Gastrocnemius medialis (tissue), 4 donors: ENCODE measurements at places on chromosomes 5 and 9. TPM values are rescaled to one million over a fixed set of nuclear protein-coding genes. Genes with fewer than 3 reads are reported as not detected.
A peak's percentile ranks its signal among the peaks of the same experiment; 100 is the strongest.

ANKRD20A1 gene
- total RNA-seq: not detected

FAM81B gene
- total RNA-seq: not detected

C9 gene
- total RNA-seq: not detected

DNA sequence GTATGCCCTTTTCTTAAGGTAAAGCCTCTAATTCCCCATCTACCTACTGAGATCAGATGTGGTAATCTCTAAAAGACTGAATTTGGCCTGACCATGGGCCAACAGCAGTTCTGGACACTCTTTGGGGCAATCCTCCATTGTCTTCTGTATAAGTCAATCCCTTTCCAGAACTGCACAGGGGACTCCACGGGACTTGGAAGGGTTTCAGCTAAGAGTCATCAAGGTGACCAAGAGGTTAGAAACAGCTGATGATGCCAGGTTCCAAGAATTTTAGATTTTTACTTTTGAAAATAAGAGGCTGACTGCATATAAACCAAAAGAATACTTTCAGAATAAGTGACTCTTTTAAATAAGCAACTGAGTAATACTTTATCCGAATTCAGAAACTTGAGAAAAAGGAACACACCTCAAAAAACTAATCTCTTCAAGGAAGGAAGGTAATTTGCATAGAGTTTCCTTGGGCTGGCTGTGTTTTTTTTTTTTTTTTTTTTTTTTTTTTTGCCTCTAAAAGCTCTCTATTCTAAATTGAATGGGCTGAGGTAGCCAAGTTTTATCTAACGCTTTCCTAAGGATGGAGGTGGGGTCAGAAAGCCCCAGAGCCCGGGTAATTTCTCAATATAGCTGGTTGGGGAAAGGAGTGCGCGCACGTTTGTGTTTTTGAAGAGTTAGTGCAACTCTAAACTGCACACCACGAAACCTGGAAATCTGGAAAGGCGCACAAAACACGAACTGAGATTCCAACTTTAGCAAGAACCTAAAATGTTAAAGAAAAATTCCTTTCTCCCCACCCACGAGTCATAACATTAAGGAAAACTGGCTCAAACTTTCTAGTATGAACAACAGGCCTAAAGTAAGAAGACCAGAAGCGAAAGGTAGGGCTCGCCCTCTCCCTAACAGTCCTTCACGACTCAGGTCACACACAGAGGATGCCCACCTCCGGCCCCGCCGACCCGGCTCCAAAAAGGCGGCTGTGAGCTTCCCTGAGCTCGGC is 1.3 kb downstream of the VCP start:
- H3K4me1 ChIP-seq: peaks cover 38% of the 10 kb centered on the region
- peak overlapping the region; percentile 93 for H3K4me3 ChIP-seq
- DNase-seq: peak; percentile 58
- H3K27ac ChIP-seq: peak overlapping the region; percentile 97

ALDH1B1 gene
- total RNA-seq: 26.0 TPM

- no peaks in the 10 kb centered on the region for H3K27me3 ChIP-seq
- H3K27ac ChIP-seq: no peak overlapping the region
- H3K4me1 ChIP-seq: peaks cover 13% of the 10 kb centered on the region
- peaks cover 15% of the 10 kb centered on the region for H3K36me3 ChIP-seq
These were observed 164.4 kb downstream of the SMARCA2 start for GRCh38 chr9:2179567-2179966.

LTC4S gene
- 5.3 TPM for total RNA-seq

DNA sequence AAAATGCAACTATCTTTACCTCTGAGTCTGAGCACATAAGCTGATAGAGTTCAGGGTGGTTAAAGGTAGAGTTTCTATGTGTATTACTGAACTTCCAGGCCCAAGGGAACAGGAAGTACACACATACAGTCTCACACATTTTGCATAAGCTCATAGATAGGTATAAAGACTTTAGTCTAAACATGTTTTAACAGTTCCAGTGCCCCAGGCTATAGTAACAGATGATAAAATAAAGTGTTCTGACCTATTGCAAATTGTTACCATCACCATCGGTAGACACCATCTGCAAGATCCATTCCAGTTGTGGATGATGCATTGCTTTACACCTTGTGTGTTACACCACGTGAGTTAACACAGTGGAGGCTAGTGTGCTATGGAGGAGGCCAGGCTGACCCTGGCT is 95.8 kb downstream of the TMEM174 start:
- H3K36me3 ChIP-seq: no peaks in the 10 kb centered on the region
- no peak for DNase-seq
- no peak overlapping the region for H3K27ac ChIP-seq
- no peak overlapping the region for H3K4me3 ChIP-seq
- H3K27me3 ChIP-seq: peaks cover 11% of the 10 kb centered on the region

DNA sequence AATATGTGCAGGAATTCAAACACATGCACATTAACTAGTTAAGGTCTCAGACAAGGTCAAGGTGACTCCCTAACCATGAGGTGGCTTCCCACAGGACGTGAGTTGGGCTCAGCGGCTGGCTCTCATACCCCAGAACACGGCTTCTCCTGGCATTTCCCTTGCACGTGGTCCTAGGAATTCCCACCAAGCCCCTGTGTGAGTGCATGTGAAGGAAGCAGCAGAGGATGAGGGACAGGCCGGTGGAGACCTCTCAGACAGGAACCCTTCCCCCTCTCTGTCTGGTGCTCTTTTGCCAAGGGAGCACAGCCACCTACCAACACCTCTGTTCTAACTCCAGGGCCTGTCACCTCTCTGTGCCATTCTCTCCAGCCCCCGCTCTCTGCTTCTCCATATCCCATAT is 271.0 kb downstream of the FSTL4 start:
- DNase-seq: no peak
- no peaks in the 10 kb centered on the region for H3K36me3 ChIP-seq
- H3K27me3 ChIP-seq: no peaks in the 10 kb centered on the region
- no peak overlapping the region for H3K4me3 ChIP-seq

DNA sequence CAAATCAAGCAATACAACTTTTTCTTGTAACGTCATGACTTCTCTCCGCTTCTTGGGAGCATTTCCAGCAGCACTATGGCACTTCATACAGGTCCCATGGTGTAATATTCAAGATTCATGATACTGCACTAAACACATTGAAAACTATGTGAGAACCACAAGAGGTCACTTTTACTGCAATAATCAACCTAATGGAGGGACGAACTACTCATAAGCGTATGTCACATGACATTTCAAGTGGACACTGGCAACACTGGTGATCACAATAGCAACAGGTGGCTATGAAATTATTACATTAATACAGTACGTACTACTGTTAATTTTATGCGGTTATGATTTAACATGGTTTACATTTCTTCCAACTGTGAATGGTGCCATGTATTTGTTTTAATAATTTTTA is 78.6 kb upstream of the TBC1D9B start:
- H3K36me3 ChIP-seq: no peaks in the 10 kb centered on the region
- no peaks in the 10 kb centered on the region for H3K27me3 ChIP-seq
- no peak overlapping the region for H3K27ac ChIP-seq
- no peak overlapping the region for H3K4me3 ChIP-seq
- no peak for DNase-seq
- no peaks in the 10 kb centered on the region for H3K4me1 ChIP-seq

- no peak for DNase-seq
- H3K27me3 ChIP-seq: no peaks in the 10 kb centered on the region
- H3K4me3 ChIP-seq: no peak overlapping the region
These were observed 23.2 kb upstream of the GRHPR start for GRCh38 chr9:37399336-37399735.

MYORG gene
- 149 TPM for total RNA-seq

- H3K4me1 ChIP-seq: peaks cover 25% of the 10 kb centered on the region
- H3K4me3 ChIP-seq: no peak overlapping the region
- no peak for DNase-seq
- no peaks in the 10 kb centered on the region for H3K27me3 ChIP-seq
- no peak overlapping the region for H3K27ac ChIP-seq
These were observed 38.4 kb downstream of the NACC2 start for GRCh38 chr9:136056546-136057235.

SGCD gene
- total RNA-seq: 53.5 TPM

CDC23 gene
- total RNA-seq: 10.9 TPM

GRCh38 chr9:17782430-17783149 is 203.7 kb downstream of the SH3GL2 start:
- DNase-seq: no peak
- H3K36me3 ChIP-seq: no peaks in the 10 kb centered on the region
- no peaks in the 10 kb centered on the region for H3K27me3 ChIP-seq
- no peak overlapping the region for H3K4me3 ChIP-seq
- H3K4me1 ChIP-seq: no peaks in the 10 kb centered on the region
- H3K27ac ChIP-seq: no peak overlapping the region

- no peak overlapping the region for H3K27ac ChIP-seq
- H3K4me3 ChIP-seq: no peak overlapping the region
- DNase-seq: no peak
- no peaks in the 10 kb centered on the region for H3K4me1 ChIP-seq
- H3K36me3 ChIP-seq: no peaks in the 10 kb centered on the region
These were observed 174.1 kb downstream of the PRELID2 start for GRCh38 chr5:145660897-145661640.

PCDHB4 gene
- 3.0 TPM for total RNA-seq

GRCh38 chr5:109309326-109310063 is 100.3 kb downstream of the PJA2 start:
- peak overlapping the region; percentile 65 for H3K27ac ChIP-seq
- H3K36me3 ChIP-seq: no peaks in the 10 kb centered on the region
- no peak overlapping the region for H3K4me3 ChIP-seq
- peaks cover 15% of the 10 kb centered on the region for H3K4me1 ChIP-seq
- no peaks in the 10 kb centered on the region for H3K27me3 ChIP-seq

DNA sequence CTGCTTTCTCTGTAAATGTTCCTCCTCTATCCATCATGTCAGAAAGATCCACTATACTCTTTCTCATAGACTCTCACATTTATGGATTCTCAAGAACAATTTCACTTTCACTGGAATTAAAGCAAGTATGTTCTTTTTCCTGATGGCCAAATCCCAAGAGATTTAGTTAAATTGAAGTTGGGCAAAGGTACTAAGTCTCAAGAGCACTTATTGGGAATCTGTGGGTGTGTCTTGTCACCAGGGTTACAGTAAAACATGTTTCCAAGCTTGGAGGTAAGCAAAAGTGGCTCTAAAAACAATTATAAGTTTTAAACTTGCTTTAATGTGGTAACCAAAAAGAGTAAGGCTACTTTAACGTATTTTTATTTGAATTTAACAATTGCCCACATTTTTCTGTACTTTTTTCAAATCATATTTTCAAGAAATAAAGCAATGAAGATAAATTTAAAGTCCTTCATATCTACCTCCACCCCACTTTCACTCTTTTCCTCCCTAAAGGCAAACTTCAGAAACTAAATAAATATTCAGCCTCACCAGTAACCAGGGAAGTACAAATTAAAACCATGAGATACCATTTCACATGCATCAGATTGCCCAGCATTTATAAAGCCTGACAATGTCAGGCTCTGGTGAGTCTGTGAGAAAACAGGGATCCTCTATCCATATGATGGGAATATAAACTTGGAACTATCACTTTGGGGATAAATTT is 387.4 kb downstream of the CETN3 start:
- H3K4me1 ChIP-seq: no peaks in the 10 kb centered on the region
- H3K36me3 ChIP-seq: no peaks in the 10 kb centered on the region
- no peak overlapping the region for H3K4me3 ChIP-seq
- no peak for DNase-seq

GRCh38 chr9:131609099-131609830 is 63.9 kb downstream of the PRRT1B start:
- H3K4me3 ChIP-seq: no peak overlapping the region
- H3K27ac ChIP-seq: peak overlapping the region; percentile 88
- peaks cover 56% of the 10 kb centered on the region for H3K4me1 ChIP-seq
- H3K36me3 ChIP-seq: peaks cover 18% of the 10 kb centered on the region
- no peaks in the 10 kb centered on the region for H3K27me3 ChIP-seq
- no peak for DNase-seq

TNC gene
- 4.3 TPM for total RNA-seq

ACSL6 gene
- 0.71 TPM for total RNA-seq
